CD4-positive, alpha-beta T cell treated with Interleukin-2 at 100 ng/mL for 4 hours (primary cell): ENCODE measurements at places on chromosomes 1 and 21.

DNA sequence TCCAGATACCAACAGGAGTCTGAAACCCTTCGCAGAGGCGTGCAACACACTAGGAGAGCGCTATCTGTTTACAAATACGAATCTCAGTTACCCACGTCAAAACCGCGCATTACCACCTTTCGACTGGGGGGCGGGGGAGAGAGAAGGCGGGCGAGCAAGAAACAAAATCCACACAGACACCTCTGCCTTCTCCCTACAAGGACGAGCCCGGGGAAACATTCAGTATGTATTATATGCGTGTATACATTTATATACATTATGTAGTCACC is 722 bp downstream of the TUT4 start:
- DNase-seq = peak; percentile 68

GRCh38 chr1:116374353-116375147 is 1.5 kb downstream of the ATP1A1 start:
- peak; percentile 22 for DNase-seq

DNA sequence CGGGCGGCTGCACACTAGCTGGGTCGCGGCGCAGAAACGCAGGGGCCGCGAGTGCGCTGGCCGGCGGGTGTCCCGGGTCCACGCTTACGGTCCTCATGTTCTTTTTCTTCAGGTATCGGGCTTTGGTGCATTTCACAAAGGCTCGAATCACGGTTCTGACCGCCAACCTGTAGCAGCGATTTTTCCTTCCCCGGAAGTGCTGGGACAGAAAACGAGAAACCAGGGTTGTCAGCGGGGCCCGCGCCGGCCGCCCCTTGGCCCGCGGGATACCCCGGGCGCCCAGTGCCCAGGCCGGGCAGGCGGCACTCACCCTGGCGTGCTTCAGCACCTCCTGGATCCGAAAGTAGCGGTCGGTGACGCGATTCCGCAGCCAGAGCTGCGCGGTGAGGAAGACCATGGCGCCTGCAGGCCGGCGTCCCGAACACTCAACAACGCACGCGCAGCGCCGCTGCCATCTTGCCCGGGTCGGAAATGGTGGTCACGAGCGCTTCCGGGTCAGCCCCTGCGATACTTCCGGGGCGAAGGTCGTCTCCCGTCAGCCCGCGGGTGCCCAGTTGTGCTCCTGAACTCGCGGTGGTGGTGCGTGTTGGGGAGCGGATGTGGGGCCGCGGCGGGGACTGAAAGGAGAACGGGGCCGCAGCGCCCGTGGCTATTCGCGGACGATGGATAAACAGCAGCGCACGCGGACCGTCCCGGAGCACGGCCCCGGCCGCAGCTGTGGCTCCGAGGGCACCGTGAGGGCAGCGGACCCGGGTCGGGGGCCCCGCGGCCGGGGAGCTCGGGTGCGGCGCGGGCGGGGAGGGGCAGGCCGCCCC is at the start of gene MRPL20:
TSS of gene MRPL20 (minus strand) at position 473 of the 815 bp plus-strand sequence. CDS start at position 397, 76 bp downstream.
- peak; percentile 95 for DNase-seq

- no peak for DNase-seq
Measured at GRCh38 chr1:7928247-7928646, 12.4 kb downstream of the TNFRSF9 start.

GRCh38 chr1:159177272-159177907 is 6.0 kb downstream of the CADM3 start:
- peak; percentile 1 for DNase-seq

- DNase-seq = no peak
Measured at GRCh38 chr1:15173863-15174614, 20.5 kb downstream of the TMEM51 start.

- no peak for DNase-seq
Measured at GRCh38 chr1:173937062-173937461, 19.9 kb upstream of the SERPINC1 start.

- DNase-seq = no peak
Measured at GRCh38 chr1:190494451-190494850, 16.8 kb upstream of the BRINP3 start.

DNA sequence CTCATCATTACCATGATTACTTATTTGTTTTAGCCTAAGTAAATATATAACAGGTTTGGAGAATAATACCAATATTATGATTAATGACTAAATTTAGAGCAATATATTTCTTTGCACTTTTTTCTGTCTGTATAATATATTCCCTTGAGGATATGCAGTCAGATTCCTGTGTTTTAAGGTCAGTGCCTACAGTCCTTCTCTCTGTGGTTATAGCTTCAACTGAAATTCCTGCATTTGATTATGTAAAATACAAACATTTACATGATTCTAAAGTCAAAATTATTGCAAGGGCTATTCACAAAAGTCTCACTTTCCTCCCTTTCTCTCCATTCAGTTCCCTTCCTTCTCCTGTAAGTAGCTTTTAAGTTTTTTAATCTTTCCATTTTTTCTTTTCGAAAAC is 142.9 kb upstream of the COL6A1 start:
- no peak for DNase-seq

DNA sequence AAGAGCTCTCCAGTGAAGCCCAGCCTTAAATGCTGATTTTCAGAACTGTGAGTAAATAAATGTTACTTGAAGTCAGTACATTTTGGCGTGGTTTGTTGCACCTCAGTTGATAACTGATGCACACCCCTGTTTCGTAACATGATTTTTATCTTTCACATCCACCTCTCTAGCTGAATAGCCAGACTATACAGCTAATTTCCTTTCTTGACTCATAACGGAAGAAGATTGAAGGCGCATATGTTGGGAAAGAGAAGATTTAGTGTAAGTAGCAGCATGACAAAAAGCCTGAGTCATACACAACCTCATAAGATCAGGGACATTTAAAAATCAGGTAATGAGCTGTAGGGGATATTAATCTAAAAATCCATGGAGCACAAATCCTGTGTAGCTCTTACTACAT is 716.2 kb upstream of the ZP4 start:
- no peak for DNase-seq

DNA sequence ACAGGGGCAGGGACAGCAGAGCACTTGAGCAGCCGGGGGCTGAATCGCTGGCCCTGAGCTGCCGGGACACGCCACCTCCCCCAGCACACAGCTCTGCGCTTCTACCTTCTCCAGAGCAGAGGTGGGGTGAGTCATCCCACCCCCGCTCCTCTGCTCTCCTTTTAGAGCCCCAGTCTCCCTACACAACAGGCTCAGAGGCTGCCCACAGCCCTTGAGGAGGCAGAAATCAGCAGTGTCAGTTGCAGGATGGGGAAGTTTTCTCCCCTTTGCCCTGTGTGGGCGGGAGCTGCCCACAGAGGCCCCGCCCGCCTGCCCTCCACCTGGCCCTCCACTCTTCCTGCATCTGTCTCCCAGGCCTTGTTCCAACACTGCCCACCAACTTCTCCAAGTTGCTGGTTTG is 94.6 kb downstream of the STUM start:
- DNase-seq = peak; percentile 72

GRCh38 chr21:28177124-28177523 is 815.6 kb downstream of the LTN1 start:
- no peak for DNase-seq

GRCh38 chr1:169326956-169327268 is 40.7 kb downstream of the NME7 start:
- DNase-seq = no peak

- no peak for DNase-seq
Measured at GRCh38 chr1:85638412-85638811, 57.9 kb downstream of the CCN1 start.

DNA sequence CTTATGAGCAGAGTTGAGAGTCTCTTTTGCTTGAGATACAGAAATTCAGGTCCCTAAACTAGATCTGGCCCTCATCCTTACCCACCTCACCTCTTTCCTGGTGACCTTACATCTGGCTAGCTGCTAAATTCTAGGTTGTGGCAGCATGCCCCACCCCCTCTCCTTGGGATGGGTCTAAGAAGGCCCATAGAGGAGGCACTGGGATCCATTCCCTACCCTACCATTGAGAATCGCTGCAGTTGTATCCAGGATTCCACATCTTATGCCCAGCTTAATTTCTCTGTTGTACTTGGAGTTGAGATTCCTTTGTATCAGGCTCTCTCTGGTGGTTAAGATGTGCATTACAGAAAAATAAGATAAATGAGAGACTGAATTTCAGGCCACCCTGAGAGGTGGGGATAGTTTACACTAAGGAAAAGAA is 9.5 kb upstream of the TMEM39B start:
- DNase-seq = peak; percentile 35

GRCh38 chr1:91924146-91924545 is 25.1 kb upstream of the BRDT start:
- no peak for DNase-seq

DNA sequence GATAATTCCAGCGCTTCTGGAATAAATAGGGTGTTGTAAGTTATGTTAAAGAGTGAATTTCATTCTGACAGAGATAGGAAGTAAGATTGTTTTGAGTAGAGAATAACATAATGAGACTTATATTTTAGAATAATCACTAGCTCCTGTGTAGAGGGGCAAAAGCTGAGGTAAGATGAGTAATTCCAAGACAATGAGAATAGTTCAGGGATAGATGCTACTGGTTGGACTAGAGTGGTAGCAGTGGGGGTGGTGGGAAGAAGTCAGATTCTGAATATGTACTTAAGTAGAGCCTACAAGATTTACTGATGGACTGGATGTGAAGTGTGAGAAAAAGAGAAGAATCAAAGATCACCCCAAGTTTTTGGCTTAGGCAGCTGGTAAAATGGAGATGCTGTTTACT is 23.3 kb upstream of the MOV10 start:
- DNase-seq = no peak

GRCh38 chr1:19365721-19366120 is 53.6 kb downstream of the SLC66A1 start:
- no peak for DNase-seq

GRCh38 chr1:236858165-236858564 is 63.1 kb downstream of the MTR start:
- DNase-seq = no peak

- DNase-seq = no peak
Measured at GRCh38 chr1:27778056-27778455, 5.0 kb downstream of the STX12 start.

- DNase-seq = no peak
Measured at GRCh38 chr1:116474921-116475849, 95.6 kb downstream of the CD58 start.

GRCh38 chr1:208110296-208110695 is 133.9 kb downstream of the PLXNA2 start:
- DNase-seq = no peak

GRCh38 chr1:29417147-29417858 is 181.0 kb downstream of the PTPRU start:
- no peak for DNase-seq

DNA sequence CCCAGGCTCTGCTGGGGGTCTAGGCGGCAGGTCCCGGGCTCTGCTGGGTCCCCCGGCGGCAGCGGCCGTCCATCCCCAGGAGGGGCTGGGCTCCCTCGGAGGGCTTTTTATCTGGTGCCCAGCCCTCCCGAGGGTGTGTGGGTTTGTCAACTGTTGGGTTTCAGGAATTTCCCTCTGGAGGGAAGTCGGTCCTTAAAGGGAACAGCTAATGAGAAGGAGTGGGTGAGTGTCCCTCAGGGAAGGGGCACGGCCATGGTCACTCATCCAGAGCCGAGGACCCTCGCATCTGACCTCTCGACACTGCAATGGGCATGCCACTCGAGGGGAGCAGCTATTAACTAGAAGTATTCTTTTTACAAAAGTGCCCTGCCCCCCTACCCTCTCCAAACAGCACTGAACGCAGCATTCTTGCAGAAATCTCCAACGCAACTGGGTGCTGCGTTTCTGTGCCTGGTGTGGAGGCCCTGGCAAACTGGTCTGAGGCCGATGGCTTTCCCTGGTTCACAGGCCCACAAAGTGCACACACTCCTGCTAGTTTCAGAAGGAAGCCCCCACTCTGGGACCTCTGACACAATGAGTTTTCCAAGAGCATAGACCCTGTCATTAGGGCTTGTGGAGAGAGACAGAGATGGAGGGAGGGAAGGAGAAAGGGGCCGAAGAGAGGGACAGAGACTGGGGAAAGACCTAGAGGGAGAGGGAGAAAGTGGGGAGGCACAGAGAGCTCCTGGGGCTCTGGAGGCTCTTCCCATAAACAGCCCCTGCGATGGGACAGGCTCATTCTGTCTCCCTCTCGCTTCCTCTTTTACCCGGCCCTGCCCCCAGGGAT is 1.0 kb upstream of the TSPEAR start:
- DNase-seq = no peak

DNA sequence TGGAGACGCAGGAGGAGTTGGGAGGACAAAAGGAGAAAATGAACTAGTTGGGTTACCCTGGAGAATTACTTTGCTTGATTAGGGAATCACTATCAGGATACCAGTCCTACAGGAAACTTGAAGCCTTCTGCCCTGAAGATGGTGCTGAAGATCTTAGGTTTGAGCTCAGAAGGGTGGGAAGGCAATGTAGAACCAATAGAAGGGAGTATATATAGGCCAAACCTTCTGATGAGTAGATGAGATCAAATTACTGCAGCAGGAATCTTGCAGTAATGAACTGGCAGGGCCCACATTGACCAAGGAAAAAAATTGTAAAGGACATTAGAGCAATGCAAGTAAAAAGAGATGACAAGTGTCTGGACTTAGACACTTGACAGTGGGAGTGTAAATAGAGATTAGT is 116.3 kb upstream of the CACYBP start:
- DNase-seq = peak; percentile 28

- no peak for DNase-seq
Measured at GRCh38 chr1:222251847-222252246, 296.1 kb downstream of the HHIPL2 start.

- DNase-seq = no peak
Measured at GRCh38 chr21:15729346-15729673, 472 bp upstream of the USP25 start.

DNA sequence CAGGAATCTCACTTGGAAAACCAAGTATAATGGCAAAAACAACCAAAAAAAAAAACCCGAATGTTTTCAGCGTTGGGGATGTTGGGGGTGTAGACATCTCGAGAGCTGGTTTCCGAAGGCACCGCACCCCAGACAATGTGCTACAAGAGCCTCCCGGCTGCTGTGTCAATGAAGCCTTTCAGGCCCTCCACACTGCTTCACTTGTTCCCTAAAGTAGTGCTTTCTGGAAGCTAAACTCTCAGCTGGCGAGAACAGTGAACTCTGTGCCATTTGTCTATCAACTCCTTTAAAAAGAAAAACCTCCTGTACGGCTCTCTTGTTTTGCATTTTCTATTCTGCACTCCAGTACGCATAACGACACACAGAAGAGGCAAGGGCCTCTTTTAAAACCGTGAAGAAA is 32.5 kb downstream of the PLEKHO1 start:
- DNase-seq = no peak
